ENCODE measurements at places on chromosomes 11 and 22.

GRCh38 chr11:72583616-72584292 lies 90.5 kb downstream of the PDE2A start:
- no peak for DNase-seq

DNA sequence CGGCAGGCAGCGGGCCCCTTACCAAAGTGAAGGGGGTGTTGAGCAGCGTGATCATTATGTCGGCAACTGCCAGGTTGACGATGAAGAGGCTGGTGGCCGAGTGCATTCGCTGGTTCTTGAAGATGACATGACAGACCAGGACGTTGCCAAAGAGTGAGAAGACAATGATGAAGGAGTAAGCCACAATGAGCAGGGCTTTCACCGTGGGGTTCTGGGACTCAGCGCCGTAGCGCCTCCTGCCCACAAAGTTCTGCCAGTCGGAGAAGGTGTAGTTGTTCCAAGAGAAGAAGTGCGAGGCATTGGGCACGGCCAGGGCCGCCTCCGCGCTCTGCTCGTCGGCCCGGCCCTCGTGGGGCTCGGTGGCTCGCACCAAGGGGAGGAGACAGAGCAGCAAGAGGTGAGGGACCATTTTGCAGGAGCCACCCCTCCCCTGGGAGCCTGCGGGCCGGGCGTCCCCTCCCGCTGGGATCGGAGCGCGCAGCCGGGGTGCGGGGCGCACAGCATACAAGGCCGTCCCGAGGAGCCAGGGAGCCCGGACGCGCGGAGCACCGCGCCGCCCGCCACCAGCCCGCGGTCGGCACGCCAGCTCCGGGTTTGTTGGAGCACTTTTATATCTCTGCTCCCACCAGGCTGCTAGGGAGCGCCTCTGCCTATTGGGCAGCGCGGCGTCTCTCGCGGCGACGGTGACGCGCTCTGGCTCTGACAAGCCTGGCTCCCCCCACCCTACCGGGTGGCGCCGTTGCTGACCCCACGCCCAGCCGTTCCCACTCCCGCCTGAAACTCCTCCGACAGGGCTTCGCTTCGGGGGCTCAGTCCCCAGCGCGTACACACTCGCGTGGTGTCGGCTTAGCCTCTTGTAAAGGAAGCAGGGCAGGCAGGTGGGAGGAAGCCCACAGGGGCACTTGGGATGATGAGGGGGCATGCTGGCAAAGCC lies at the start of gene GPR83:
Gene GPR83 (minus strand): TSS at position 581 of the 934 bp plus-strand sequence. CDS start 172 bp downstream, at position 409.
- peak; percentile 41 for DNase-seq

DNA sequence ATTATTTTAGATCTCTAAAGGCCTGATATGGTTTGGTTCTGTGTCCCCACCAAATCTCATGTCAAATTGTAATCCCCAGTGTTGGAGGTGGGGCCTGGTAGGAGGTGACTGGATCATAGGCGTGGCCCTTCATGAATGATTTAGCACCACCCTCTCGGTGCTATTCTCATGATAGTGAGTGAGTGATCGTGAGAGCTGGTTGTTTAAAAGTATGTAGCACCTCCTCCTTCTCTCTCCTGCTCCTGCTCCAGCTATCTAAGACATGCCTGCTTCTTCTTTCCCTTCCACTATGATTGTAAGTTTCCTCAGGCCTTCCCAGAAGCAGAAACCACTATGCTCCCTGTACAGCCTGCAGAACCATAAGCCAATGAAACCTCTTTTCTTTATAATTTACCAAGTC lies 114.1 kb downstream of the SERGEF start:
- no peak for DNase-seq

GRCh38 chr11:131334601-131335000 lies 35.8 kb upstream of the NTM start:
- no peak for DNase-seq

GRCh38 chr11:33507967-33508366 lies 192.7 kb downstream of the C11orf91 start:
- DNase-seq: peak; percentile 67

DNA sequence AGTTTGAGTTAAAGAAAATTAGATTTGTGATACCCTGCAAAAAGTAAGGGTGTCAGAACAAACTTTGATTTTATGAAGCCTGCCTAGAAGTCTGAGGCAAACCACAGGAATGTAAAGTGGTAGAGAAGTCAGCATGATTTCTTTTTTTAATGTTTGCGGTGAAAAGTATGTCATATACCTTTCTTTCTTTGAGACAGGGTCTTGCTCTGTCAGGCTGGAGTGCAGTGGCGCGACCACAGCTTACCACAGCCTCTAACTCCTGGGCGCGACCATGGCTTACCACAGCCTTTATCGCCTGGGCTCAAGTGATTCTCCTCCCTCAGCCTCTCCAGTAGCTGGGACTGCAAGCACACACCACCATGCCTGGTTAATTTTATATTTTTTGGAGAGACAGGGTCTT lies 4.7 kb downstream of the API5 start:
- DNase-seq: peak; percentile 11

Data from EH (cell line).